ENCODE measurements at places on chromosomes 16 and 17.

- no peak for DNase-seq
These were observed 27.7 kb downstream of the NECAB2 start for GRCh38 chr16:83995754-83996153.

DNA sequence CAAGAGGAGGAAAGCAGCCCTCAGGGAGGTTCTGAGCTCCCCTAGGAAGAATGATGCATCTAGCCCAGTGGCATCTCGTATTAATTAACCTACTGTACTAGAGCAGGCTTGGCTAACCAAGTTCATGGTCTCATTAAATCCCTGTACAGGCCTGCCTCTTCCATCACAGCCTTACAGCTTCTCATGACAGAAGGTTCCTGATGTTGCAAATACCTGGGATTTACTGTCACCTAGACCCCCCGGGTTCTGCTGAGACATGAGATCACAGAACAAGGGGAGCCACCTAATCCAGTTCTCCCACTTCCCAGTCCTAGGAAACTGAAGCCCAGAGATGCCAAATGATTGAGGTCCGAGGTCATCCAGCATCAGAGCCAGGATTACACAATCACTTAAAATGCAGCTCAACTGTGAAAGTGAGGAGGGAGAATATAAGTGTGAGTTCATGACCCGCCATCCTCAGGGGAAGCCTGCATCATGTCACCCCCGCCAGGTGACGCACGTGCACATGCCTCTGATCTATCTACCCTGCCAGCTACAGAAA, 23.9 kb downstream of the ACLY start:
- DNase-seq: no peak

- DNase-seq: peak; percentile 11
These were observed 30.1 kb downstream of the VPS35 start for GRCh38 chr16:46658925-46659324.

- DNase-seq: peak; percentile 14
These were observed 956 bp upstream of the IST1 start for GRCh38 chr16:71894229-71894920.

DNA sequence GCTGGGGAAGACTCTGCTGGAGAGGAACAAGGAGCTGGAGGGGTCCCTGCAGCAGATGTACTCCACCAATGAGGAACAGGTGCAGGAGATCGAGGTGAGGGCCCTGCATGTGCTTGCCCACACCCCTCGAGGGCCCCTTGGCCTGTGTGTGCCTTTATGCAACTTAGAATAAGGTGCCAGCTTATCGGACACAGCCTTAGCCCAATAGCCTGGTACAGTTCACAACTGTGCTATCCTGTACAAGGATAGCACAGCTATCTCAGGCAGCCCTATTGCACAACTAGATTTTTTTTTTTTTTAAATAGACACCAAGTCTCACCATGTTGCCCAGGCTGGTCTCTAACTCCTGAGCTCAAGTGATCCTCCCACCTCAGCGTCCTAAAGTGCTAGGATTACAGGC, 12.1 kb downstream of the CDR2L start:
- no peak for DNase-seq

GRCh38 chr17:33277436-33278100, 15.5 kb downstream of the ASIC2 start:
- no peak for DNase-seq

Data from activated T-helper 1 cell treated with anti-CD3 and anti-CD28 coated beads, Interleukin-12 subunit alpha, Interleukin-12 subunit beta, Interleukin-2, Interleukin-4 antibody, amounts not matched to agents 30 ng/mL and 10 ng/mL and 1 ng/mL, durations not matched to agents 14 hours and 24 hours and 36 hours (primary cell).